ENCODE measurements at places on chromosomes 1 and 21. TPM values are rescaled to one million over a fixed set of nuclear protein-coding genes. Genes with fewer than 3 reads are reported as not detected.

The SUSD4 gene
- total RNA-seq, result not detected

The SYT14 gene
- not detected for total RNA-seq

- H3K27ac ChIP-seq, result no peak overlapping the region
- peaks cover 11% of the 10 kb centered on the region for H3K4me1 ChIP-seq
- DNase-seq, result no peak
Measured at GRCh38 chr1:41813755-41814745, 104.7 kb downstream of the HIVEP3 start.

GRCh38 chr1:81681114-81681513 lies 119.6 kb upstream of the ADGRL2 start:
- peaks cover 33% of the 10 kb centered on the region for H3K4me1 ChIP-seq
- peak; percentile 51 for DNase-seq
- H3K4me3 ChIP-seq, result no peak overlapping the region
- peak overlapping the region; percentile 46 for H3K27ac ChIP-seq

GRCh38 chr1:231354330-231355020 lies 16.4 kb downstream of the SPRTN start:
- no peaks in the 10 kb centered on the region for H3K27me3 ChIP-seq
- no peak overlapping the region for H3K4me3 ChIP-seq
- H3K27ac ChIP-seq, result no peak overlapping the region
- peaks cover 40% of the 10 kb centered on the region for H3K36me3 ChIP-seq
- peaks cover 26% of the 10 kb centered on the region for H3K4me1 ChIP-seq

DNA sequence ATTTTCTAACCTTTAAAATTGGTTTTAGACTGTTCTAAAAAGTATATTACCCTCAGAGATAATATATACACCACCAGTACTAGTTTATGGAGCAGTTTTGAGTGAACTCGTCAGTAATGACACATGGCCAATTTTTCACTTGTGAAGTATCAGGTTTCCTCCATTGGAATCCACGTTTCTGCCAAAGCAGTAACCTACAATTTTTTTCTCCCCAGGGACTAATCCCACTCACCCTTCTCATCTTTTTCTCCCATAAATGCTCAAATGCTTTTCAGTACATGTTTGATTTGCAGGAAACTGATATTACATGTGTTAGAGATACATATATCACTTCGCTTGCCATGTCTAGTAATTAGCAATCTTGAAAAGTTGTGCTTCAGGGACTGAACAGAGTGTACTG lies 94.1 kb downstream of the COL24A1 start:
- H3K27ac ChIP-seq, result no peak overlapping the region
- H3K27me3 ChIP-seq, result no peaks in the 10 kb centered on the region
- DNase-seq, result no peak
- H3K4me1 ChIP-seq, result no peaks in the 10 kb centered on the region

- no peaks in the 10 kb centered on the region for H3K36me3 ChIP-seq
- H3K4me1 ChIP-seq, result no peaks in the 10 kb centered on the region
- no peak overlapping the region for H3K4me3 ChIP-seq
- no peaks in the 10 kb centered on the region for H3K27me3 ChIP-seq
Measured at GRCh38 chr1:57532299-57532698, 108.4 kb upstream of the DAB1 start.

- peak overlapping the region; percentile 54 for H3K27ac ChIP-seq
- H3K27me3 ChIP-seq, result no peaks in the 10 kb centered on the region
- peaks cover 54% of the 10 kb centered on the region for H3K4me1 ChIP-seq
- peak; percentile 82 for DNase-seq
Measured at GRCh38 chr1:39132505-39133339, 71.8 kb upstream of the MACF1 start.

DNA sequence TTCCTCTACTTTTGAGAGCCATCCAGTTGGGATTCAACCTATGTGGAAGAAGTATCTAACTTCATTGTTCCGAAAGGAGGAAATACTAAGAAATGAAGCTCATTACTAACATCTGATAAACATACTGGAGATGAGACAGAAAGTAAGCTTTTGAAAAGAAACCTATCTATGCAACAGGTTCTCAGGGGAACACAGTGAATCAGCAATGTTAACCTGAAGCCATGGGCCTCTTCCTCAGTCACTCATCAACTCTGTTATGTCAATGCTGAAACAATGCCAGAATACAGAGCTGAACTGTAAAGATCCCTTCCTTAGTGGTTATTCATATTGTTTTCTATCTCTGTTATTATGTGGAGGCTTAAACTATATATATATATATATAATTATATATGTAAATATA lies 55.5 kb upstream of the ESRRG start:
- H3K27me3 ChIP-seq, result no peaks in the 10 kb centered on the region
- no peak overlapping the region for H3K4me3 ChIP-seq
- no peak overlapping the region for H3K27ac ChIP-seq
- no peaks in the 10 kb centered on the region for H3K4me1 ChIP-seq
- H3K36me3 ChIP-seq, result no peaks in the 10 kb centered on the region
- DNase-seq, result no peak

DNA sequence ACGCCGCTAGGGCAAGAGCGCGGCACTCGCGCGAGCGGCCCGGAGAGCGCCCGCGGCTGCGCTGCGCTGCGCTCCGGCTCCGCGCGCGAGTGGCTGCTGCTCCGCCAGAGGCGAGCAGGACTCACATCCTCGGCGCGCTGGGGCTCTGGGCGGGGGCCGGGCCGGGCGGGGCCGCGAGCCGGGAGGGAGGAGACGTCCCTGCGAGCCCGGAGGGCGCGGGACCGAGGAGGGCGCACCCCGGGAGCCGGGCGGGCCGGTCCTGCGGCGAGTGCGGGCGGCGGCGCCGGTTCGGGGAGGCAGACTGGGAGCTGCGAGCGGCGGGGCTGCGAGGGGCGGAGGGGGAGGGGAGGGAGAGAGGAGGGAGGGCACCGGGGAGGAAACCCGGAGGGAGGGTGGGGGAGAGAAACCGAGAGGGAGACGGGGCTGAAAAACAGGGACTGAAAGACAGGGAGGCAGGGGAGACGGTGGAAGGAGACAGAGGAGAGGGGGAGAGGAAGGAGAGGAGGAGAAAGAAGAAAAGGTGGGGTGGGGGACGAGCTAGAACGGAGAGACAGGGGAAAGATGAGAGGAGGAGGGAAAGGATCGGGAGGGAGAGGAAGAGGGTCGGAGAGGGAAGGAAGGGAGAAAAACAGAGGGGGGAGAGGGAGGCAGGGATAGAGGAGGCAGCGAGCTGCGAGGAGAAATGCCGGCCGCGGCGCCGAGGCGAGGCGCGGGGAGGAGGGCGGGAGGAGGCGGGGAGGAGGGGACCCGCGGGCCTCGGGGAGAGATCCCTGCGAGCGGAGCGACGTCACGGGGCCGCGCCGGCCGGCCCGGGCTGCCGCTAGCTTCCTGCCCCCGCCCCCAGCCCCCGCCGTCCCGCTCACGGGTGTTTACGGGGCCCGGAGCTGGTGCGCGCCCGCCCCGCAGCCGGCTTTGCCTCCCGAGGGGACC lies at the start of gene CAMK2N1:
CAMK2N1 (minus strand) TSS at position 684 of the 930 bp plus-strand sequence. CDS start 831 bp downstream, outside the sequence.
- peak; percentile 64 for DNase-seq
- peak within 1 kb of the TSS; percentile 92 for H3K27ac ChIP-seq
- no peaks in the 10 kb centered on the region for H3K36me3 ChIP-seq
- peak within 1 kb of the TSS; percentile 71 for H3K4me3 ChIP-seq

All from stomach (tissue), 19 donors.